AML-193 (cell line): ENCODE measurements at places on chromosomes 3 and 15.

- DNase-seq = peak; percentile 87
Observed at GRCh38 chr15:94287794-94288246, 56.5 kb downstream of the MCTP2 start.

GRCh38 chr15:67472957-67473356 lies 48.0 kb upstream of the C15orf61 start:
- no peak for DNase-seq

- no peak for DNase-seq
Observed at GRCh38 chr3:13579063-13579462, 30.1 kb downstream of the FBLN2 start.

GRCh38 chr15:67840749-67841512 lies 1.1 kb upstream of the RNU6-1 start:
- peak; percentile 11 for DNase-seq

DNA sequence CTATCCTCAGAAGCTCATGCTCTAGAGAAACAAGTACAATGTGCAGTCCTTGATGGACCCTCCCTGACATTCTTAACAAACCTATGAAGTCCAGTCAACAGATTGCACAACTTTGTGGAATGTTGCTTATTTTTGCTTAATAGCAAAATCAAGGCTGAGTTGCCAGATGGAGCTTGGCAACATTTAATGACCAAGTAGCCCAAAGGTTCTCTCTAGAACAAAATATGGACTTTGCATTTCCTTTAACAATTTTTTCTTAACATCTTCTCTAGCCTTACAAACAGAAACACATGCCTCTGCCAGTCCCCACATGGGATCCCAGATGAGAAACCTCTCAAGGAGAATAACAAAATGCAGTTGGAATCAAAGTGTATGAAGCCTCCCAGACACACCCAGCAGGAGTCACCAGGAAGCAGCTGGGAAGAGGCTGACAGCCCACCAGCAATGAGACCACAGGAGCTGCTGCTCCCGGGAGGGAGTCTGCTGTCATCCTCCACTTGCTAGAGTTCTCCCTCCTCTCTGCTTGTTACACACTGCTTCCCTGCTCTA lies 422.5 kb upstream of the CDIN1 start:
- no peak for DNase-seq

DNA sequence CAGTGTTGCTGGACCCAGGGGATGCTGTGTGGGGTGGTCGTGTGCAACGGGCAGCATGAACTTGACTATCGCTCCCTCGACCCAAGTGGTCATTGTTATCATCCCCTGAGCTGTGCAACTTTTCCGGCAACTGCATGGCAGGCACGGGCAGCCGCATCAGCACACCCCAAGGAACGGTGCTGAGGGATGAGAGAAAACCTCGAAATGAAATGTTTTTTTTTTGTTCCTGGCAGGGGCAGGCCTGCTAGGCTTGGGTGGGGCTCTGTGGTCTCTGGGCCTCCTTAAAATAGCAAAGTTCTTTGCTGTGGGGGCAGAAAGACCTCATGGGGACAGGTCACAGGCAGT lies 51.4 kb downstream of the CORO2B start:
- DNase-seq = no peak

DNA sequence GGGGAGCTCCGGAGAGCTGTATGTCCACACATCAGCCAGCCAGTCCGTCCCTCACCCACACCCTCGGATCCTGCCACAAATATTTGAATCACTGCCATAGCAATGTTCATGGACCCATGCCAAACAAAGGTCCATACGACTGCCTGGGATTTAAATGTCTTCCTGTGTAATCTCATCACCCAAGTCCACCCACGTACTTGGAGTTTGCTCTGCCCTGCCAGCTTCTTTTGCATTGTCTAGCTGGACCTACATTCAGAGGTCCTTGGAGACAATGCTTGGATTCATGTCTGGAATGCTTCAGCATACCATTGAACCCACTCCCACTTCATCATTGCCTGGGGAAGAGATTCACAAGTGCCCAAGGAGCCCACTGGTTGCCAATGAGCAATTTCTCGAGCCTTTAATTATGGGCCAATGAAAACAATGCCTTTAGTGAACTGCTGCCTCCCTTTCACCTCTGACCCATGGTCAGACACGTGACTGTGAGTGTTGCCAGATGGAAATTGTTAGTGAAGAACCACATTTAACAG lies 90.4 kb upstream of the PHLDB2 start:
- DNase-seq = no peak

DNA sequence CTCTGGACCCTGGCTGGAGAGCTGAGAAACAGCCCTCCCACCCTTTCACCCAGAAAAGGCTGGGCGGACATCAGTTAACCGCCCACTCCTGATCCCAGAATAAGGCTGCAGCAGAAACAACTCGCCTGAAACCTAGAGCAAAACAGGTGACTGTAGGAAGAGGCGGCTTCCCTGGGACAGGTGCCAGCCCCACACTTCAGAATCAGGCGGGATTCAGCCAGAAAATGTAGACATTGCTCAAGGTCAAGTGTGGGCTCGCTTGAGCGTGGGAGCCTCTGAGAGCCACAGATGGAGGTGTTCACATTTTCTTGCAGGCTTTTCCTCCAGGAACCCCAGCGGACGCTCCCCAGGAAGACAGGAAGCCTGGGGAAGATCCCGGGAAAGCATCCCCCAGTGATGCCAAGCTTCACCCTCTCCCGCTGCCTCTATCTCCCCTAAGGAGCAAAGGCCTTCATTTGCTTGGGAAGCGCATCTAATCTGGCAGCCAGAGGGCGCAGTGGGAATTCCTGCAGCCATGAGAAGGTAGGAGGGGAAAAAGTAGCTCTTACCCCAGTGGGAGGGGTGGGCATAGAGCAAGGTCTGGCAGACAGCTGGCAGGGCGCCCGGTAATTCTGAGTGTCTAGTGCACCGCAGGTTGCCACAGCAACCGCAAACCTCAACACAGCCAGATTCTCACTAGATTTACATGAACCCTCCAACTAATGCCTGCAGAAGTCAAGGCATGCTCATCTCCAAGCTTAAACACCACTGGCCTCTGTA lies 77.7 kb downstream of the OCA2 start:
- DNase-seq = no peak

- DNase-seq = no peak
Observed at GRCh38 chr15:101444807-101445508, 44.5 kb downstream of the PCSK6 start.

GRCh38 chr15:59247364-59247763 lies 40.7 kb downstream of the LDHAL6B start:
- peak; percentile 47 for DNase-seq
